AG10803 (cell line): ENCODE measurements at places on chromosomes 3 and 15.

DNA sequence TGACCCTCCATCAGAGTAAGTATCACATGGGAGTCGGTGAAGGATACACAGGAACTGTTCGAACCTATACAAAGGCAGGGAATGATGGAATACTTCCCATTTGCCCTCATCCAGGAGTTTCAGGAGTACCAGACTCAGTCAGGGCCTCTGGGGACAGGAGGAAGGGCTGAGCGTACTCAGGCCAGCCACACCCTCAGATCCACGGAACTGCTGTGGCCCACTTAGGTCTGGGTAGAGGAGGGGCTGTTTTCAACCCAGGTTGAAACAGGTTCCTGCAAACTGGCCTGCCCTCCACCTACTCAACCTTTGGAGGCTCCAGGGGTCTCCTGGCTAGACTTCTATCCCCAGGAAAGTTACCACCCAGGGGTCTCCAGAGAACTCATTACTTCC is 6.7 kb upstream of the IGDCC3 start:
- DNase-seq = no peak

GRCh38 chr3:130607553-130608154 is 90.7 kb downstream of the COL6A6 start:
- no peak for DNase-seq

DNA sequence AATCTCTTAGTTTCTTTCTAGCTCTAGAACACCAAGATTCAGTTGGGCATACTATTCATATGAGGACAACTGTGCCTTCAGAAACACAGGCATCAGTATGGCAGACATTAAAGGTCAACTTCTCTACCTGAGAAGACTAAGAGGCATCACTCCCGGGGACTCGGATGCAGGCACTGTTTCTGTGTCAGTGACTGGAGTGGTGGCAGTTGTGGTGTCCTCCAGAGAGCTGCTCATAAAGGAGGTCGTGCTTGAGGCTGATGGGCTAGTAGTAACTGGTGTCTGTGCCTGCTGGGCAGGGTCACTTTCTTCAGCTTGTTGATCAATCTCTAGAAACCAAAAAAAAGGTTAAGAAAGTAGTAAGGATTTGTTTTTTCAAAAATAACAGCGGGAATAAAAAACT is 75.2 kb downstream of the FBXL22 start:
- no peak for DNase-seq

DNA sequence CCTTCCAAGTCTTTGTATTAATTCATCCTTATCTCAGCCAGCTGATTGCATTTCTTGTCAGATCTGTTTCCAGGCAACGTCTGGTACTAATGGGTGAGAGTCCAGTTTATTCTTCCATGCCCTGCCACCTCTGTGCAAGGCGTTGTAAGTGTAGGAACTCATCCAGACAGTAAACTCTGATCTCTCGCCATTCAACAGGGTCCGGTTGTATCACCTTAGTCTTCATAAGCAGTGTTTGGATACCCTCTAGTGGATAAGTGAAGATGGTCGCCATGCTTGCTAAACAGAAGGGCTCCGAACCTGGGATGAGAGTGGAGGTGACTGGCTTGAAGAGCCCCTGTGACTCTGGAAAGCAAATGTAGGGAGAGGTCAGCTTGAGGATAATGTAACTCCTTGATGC is 51.6 kb upstream of the CMTM7 start:
- peak; percentile 7 for DNase-seq

- no peak for DNase-seq
Measured at GRCh38 chr3:181699171-181699903, 12.4 kb upstream of the SOX2 start.

GRCh38 chr3:9901967-9902366 is 681 bp upstream of the IL17RE start:
- no peak for DNase-seq

DNA sequence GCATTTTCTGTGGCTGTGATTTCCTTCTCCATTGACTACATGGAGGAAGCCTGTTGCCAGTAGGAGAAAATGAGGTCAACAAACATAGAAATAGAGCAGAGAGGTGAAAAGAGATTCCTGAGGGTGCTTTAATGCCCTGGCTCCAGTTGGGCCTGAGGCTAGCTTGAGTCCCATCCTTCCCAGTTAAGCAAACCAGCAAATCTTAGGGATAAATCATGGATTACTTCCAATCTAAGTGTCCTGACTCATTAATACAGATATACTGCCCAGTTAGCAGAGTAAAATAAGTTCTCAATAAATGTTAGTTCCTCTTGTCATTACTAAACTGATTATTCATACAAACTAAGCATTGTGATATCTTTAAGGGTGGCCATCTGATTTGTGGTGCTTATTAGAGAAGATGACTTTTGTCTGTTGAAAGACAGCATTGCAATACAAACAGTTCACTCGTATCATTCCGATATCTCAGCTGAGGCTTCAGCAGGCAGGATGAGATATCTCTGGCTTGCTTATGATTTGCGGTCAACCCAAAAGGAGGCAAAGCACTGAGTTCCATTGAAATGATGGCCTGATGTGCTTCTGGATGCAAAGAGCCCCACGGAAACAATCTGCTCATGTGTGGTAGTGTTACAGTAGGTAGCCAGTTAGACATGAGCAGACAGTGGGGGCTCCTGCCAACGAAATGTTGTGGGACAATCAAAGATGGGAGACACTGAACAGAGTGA is 6.6 kb upstream of the STARD5 start:
- DNase-seq = peak; percentile 16

- peak; percentile 20 for DNase-seq
Measured at GRCh38 chr3:88031642-88032077, 27.1 kb downstream of the CGGBP1 start.

DNA sequence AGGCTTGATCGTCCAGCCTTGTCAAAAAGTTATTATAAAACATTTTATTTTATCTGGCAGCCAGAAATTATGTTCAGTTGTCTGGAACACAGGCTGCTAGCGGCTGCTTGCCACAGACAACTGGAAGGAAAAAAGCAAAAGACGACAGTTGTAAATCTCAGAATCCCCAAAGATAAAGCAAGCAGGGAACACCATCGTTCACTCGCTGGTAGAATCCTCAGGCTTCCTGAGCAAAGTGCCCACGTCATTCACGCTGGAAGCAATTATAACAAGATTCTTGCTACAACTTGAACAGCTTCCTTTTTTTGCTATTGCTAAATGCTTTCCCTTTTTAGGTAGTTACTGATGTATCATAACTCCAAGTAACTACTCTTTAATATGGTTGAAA is 33.6 kb downstream of the ADAMTS17 start:
- DNase-seq = no peak

- no peak for DNase-seq
Measured at GRCh38 chr3:195918176-195918575, 9.8 kb upstream of the TNK2 start.

DNA sequence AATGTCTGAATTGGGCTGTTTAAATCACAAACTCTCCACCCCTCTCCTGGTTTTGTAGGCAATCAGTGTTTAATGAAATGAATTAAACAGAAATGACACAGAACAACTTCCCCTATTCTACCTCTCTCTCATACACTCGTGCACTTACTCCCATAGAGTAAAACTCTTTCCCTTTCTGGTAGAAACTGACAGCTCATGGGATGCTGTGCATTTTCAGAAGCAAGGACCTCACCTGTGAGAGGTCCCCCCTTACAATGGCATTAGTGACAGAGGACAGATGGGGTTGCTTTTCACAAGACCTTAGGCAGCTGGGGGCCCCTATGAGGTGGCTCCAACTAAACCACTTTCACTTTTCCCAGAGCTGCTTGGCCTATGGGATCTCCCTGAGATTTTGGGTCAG is 31.9 kb downstream of the PARP16 start:
- no peak for DNase-seq

GRCh38 chr3:112813723-112814171 is 32.9 kb downstream of the CD200R1L start:
- peak; percentile 78 for DNase-seq

- no peak for DNase-seq
Measured at GRCh38 chr15:44729408-44730127, 6.8 kb upstream of the TRIM69 start.

GRCh38 chr15:101684384-101684783 is 32.2 kb upstream of the TM2D3 start:
- DNase-seq = peak; percentile 87

- no peak for DNase-seq
Measured at GRCh38 chr3:48469046-48469915, 22.7 kb downstream of the ATRIP start.

GRCh38 chr3:141972399-141972798 is 96.0 kb downstream of the ATP1B3 start:
- no peak for DNase-seq

DNA sequence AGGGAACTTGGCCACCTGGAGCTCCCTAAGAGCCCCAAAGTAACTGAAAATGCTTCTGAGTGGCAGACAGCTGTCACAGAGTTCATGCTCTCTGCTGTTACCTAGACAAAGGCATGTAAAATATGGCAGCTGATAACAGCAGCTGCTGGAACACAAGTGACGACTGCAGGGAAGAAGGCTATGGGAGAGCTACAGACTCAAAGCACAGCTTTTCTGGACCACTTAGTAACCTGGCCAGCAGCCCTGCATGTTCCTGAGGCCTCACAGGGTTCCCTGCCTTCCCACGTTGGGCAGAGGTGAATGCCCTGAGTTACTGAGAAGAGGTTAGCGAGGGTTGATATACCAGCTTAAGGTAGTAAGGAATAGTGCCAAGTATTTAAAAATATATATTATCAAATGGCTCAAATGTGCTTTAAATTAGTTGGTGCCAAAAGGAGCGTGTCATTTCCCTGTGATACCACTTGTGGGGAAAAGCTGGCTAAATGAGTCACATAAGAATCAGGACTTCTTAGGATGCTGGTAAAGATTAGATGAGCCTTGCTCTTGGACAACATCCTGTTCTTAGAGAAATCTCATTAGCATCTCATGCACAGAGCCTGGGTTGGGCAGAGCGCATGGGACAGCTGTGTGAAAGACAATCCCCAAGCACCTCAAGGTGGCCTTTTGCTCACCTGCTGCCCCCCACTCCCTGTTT is 76.4 kb upstream of the SCN5A start:
- DNase-seq = peak; percentile 18

DNA sequence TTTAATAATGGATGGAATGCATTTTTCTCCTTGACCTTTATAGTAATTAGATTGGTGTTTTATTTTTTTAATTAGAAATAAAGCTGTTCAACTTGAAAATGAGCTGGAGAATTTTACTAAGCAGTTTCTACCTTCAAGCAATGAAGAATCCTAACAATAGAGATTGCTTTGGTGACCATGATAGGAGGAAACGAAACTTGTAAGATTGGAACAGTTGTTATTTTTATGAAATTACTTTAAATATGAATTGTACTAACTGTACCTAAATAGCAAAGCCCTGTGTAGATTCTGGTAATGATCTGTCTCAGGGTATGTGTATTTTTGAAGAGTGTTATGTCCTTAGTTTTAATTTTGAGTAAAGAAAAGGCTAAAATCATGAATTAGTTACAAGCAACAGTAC is 44.4 kb downstream of the MFN1 start:
- no peak for DNase-seq

DNA sequence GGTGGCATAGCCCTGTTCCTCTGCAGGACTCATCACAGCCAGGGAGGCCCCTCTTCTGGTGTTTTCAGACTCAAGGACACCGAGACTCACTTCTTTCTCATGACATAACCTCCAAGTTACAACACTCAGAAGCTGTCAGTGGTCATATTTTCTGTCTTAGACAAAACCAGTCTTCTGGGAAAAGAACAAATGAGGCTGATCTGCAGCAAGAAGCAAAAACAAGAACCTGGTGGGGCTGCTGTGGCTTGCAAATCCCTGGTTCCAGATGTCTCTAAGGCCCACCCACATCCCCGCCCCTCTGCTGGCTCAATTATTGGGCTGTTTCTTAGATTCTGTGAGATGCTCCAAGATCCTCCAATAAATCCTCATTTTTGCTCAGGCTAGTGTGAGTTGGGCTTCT is 16.6 kb upstream of the LOXL1 start:
- peak; percentile 43 for DNase-seq

- DNase-seq = no peak
Measured at GRCh38 chr3:186651678-186652215, 11.5 kb downstream of the FETUB start.

DNA sequence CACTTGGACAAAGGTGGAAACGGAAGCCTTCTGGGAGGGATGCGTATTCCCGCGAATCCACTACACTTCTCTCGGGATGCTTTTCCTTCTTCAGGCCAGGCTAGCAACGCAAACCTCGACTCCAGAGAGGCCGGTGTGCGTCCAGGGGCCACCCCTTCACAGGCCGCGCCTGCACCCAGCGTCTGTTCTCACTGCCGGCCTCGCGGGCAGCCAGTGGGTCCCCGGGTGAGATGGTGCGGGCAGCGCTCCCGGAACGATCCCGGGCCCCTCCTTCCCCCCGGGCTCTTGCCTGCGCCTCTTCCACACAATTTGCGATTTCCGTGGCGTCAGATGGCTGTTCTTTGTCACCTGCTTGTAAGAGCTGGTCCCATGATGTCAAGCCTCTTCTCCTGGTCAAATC is 27.3 kb downstream of the GABRA5 start:
- no peak for DNase-seq

- DNase-seq = peak; percentile 22
Measured at GRCh38 chr3:60086811-60087210, 1037.0 kb upstream of the CFAP20DC start.

DNA sequence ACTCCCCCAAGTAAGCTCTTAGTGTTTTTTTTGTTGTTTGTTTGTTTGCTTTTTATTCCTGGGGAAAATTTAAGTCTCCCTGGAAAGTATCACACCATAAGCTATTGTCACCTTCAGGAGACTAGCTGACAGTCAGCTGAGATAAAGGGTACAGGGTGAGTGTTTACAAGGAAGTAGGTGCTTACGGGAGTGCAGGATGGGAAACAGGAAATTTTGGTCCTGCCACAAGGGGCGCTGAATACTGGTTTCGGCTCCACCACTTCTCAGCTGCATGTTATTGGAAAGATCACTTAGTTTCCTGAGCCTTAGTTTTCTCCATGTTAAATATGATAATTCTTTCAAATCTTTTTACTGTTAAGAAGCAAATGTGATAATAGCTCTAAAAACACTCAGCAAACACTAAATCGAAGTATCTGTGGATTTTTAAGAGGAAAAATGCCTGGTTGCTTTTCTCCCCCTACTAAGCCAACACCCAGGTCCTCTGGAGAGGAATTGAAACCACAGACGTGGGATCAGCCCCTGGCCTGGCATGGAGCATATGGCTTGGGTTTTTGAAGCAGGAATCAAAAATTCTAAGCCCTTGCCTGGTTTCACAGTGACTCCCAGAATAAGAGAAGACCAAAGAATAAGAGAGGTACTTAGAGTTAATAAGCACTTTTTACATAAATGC is 90.7 kb downstream of the SCN11A start:
- peak; percentile 54 for DNase-seq
